Activated naive CD4-positive, alpha-beta T cell treated with anti-CD3 and anti-CD28 coated beads for 36 hours (primary cell): ENCODE measurements at places on chromosomes 5 and 9.

DNA sequence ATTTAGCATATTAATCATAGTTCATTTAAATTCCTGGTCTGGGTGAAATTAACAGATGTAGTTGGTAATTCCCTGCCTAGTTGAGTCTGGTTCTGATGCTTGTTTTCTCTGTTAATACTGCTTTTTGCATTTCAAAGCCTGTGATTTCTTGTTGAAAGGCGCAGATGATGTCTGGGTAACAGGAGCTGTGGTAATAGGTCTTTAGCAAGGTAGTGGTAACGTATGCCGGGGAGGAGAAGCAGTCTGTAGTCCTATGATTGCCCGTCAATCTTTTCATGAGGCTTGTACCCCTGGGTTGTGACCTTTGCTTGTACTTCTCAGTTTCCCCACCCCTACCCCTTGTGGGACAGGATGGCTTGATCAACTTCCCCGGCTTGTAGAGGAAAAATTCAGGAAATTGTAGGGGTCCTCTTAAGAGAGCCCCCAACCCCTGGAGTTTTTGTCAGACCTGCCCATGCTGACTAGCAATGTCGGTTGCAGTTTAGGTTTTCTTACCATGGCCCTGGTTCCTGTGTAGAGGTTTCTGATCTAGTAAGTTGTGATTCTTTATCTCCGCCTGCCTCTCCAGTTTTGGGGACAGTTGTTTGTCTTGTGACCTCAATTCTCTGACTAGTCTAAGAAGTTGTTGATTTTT, 55.4 kb downstream of the SPIN1 start:
- DNase-seq, result no peak

- no peak for DNase-seq
Observed at GRCh38 chr5:139763930-139764791, 31.4 kb upstream of the PSD2 start.

GRCh38 chr9:27538647-27539046, 9.0 kb upstream of the MOB3B start:
- DNase-seq, result no peak

GRCh38 chr9:14710804-14711203, 11.7 kb downstream of the CER1 start:
- no peak for DNase-seq

- peak; percentile 12 for DNase-seq
Observed at GRCh38 chr5:122844136-122844909, 1.1 kb upstream of the SNX24 start.

GRCh38 chr9:122389799-122390481, 19.1 kb downstream of the PTGS1 start:
- no peak for DNase-seq

DNA sequence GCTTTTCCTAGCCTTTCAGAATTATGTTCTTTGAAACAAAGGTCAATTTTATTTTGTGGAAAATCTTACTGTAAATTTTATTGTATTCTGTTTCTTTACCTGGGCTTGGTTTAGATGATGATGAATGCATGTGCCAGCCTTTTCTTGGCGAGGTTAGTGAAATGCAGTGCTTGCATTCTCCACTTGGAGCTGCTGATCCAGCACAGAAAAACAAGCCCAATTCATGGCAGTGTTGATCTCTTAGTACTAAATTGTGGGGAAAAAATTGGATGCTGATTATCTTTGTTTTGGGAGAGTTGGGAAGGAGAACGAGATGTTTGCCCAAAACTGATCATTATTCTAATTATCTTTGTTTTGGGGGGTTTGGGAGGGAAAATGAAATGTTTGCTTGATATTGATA, 3.7 kb downstream of the HABP4 start:
- peak; percentile 30 for DNase-seq

DNA sequence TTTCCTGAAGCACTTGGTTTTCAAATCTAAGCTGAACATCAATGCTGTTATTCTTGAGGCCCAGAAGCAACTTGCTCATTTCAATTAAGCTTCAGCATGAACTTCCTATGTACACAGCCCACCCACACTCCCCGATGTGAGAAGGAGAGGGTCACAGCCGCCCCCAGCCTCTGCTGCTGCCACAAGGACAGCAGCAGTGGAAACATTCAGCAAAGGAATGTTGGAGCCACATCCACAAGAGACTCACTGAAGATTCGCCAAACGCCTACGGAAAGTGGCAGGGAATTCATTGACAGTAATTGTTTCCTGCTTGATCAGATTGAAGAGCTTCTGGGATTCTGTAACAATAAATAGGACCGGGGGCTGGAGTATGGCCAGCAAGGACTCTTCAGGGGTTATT, 2.9 kb downstream of the TGFBI start:
- DNase-seq, result no peak

DNA sequence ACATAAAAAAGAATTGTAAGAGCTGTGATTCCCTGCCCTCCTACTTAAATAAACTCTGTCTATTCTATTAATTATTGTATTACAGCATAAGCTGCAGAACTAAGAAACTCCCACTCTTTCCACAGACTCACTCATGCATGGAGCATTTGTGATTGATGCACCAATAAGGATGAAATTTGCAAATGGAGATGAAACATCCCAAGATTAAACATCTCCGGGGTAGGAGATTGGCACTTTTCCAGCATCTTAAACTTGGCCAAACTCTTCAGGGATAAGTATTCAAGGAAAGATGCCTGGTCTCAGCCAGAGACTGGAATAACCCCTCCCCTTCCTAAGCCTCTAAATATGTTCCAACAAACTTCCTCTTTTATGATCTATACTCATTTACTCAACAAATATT, 472.0 kb downstream of the ACTL7B start:
- DNase-seq, result no peak

GRCh38 chr5:141715346-141715905, 33.4 kb upstream of the ARAP3 start:
- no peak for DNase-seq

DNA sequence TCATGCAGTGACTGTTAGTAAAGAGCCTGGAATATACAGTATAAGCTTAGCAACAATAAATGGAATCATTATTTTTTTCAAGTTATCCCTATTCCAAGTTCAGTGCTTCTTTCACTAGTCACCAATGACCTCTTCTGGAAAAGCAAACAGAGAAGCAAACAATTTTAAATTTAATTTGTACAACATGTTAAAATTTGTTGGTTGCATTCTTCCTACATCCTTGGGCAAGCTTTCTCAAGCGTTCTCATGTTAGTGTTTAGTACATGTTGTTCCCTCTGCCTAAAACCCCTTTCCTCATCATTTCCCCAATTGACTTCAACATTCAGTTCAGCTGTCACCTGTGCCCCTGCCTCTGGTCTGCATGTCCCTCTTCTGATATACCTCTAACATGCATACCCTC, 123.4 kb downstream of the SEC61B start:
- no peak for DNase-seq

GRCh38 chr5:123371575-123372179, 51.5 kb downstream of the CEP120 start:
- DNase-seq, result peak; percentile 40

- no peak for DNase-seq
Observed at GRCh38 chr9:78304357-78304756, 7.4 kb downstream of the PSAT1 start.

DNA sequence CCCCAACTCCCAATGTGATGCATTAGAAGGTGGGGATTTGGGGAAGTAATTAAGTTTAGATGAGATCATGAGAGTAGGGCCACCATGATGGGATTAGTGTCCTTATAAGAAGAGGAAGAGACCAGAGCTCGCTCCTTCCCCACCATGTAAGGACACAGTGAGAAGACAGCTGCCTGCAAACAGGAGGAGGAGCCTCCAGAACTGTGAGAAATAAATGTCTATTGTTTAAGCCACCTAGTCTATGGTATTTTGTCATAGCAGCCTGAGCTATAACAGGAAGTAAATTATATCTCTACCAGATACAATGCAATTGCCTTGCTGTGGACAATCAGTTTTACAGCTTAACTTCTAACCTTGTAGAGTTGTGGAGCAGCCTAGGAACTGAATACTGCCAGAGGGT, 58.0 kb downstream of the ANKRD33B start:
- no peak for DNase-seq

GRCh38 chr5:157109744-157110143, 900 bp upstream of the HAVCR2 start:
- peak; percentile 46 for DNase-seq

DNA sequence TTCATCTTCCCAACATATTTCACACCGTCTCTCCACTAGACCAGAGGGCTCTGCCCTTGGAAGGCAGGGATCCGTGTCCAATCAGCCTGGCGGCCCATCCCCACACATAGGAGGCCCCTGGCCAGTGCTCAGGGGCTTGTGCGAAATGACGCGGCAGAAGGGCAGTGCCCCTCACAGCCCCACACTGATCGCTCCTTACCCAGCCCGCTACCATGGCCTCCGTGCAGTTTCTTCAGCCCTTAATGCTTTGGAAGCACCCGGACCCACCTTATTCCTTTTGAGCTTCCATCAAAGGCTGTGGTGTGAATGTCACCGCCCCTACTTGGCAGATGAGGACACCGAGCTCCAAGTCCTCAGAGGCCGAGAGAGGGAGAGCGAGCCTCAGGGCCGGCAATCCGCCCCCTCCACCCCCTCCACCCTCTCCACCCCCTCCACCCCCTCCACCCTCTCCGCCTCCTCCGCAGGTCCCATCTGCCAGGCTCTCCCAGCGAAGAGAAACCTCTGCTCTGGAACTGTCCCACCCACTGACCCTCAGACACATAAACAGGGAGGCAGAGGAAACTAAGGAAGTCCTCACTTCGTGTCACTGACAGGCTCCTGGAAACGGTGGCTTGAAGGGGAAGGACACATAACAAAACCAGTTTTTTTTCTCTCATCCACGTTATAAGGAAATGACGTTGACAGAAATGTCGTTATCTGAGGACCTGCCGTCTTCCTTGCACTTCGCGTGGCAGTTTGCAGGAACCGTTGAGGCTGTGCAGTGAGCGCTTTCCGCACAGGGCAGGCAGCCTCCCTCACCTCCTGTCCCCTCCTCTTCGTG, 13.9 kb downstream of the QSOX2 start:
- peak; percentile 67 for DNase-seq

GRCh38 chr9:121640076-121640475, 11.4 kb upstream of the DAB2IP start:
- peak; percentile 53 for DNase-seq

GRCh38 chr5:76685704-76686103, 30.2 kb upstream of the F2R start:
- DNase-seq, result no peak

DNA sequence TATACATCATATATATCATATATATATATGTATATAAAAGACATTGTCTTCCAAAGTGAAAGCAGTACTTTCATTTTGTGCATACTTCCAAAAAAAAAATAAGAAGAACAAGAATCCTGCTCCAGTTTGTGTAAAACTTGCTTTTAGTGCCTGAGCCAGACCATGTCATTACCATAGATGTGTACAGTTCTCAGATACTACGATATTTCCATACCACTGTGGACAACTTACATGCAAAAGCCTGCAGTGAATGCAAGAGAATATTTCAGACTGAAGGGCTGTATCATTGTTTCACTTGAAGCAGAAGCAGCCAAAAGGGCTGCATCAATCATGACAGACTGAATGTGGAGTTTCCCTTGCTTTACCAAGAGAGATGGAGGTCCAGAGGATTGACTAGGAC, 72.6 kb upstream of the CYLC2 start:
- DNase-seq, result no peak

GRCh38 chr9:70257502-70257901, 1.3 kb upstream of the SMC5 start:
- DNase-seq, result no peak

DNA sequence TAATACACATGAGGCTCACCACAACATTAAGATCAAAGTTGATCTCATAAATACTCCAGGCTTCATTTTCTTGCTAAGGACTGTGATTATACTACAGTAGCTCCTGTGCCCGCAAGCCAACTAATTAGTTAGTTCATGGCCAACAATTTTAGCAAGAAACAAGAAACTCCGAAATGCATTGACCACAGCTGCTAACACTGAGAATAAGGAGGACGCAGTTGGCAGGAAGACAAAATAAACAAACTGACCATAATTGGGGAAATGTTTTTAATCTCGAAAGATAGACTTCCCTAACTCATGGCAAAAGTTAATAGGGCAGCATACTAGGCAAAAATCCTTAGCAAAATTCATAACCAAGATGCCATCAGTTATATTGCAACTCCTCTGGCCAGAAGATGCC, 115.5 kb upstream of the SPEF2 start:
- no peak for DNase-seq

- peak; percentile 7 for DNase-seq
Observed at GRCh38 chr5:155027993-155028629, 14.6 kb downstream of the KIF4B start.
